ENCODE measurements at places on chromosomes 6 and 20. TPM values are rescaled to one million over a fixed set of nuclear protein-coding genes. Genes with fewer than 3 reads are reported as not detected.

The SULF2 gene
- 2.0 TPM for total RNA-seq

The PACRG gene
- total RNA-seq: 0.33 TPM

The MYB gene
- total RNA-seq: 0.12 TPM

The FOXA2 gene
- 1.00 TPM for total RNA-seq

The BPI gene
- not detected for total RNA-seq

The NFATC2 gene
- not detected for total RNA-seq

The PRPH2 gene
- 1.8 TPM for total RNA-seq

The ITPR3 gene
- total RNA-seq: 55.4 TPM

The SLC17A9 gene
- 16.6 TPM for total RNA-seq

The SCGN gene
- total RNA-seq: not detected

The SRSF3 gene
- 291 TPM for total RNA-seq

The SLC22A16 gene
- total RNA-seq: not detected

The DLGAP4 gene
- total RNA-seq: 10.1 TPM

All from uterine smooth muscle cell (primary cell).